Fibroblast of villous mesenchyme (primary cell): ENCODE measurements at places on chromosomes 1 and 21.

GRCh38 chr1:109625601-109626560, 6.2 kb downstream of the AMPD2 start:
- peak; percentile 15 for DNase-seq

DNA sequence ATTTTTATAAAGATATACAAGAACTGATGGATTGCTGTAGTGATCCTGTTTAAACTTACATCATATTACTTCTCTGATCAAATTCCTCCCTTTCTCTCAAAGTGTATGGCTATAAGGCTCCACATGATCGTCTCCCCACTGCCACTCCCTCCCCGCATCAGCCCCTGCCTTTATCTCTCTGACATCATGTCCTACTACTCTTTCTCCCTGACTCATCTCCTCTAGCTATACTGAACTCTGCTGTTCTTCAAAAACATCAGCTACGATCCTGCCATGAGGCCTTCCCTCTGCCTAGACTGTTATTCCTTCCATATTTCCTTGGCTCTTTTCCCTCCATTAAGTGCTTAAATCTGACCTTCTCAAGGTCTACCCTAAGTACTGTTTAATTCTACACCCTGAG, 22.8 kb downstream of the HFM1 start:
- no peak for DNase-seq

DNA sequence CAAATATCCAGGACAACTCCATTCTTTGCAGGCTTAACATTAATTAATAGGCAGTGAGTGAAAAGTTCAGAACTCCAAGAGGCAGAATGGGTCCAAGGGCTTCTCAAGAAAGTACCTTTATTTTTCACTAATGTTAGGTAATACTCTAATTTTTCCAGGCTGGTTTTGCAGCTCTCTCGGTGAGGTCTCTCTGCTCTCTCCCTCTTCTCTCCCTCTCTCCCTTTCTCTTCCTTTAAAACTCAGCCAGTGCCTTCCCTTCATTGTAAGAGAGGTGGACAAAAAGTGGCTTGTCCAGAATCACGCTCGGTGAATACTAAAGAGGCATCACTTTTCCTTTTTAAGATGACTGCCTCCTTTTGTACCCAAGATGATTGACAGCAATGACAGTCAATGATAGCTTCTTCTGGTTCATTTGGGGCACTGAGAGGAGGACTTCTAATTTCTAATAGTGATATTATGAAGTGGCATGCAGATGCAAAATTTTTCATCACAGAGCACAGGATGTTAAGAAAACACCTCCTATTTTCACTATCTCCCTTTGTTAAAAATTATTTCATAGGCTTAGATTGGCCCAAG, 1.3 kb upstream of the CHI3L1 start:
- no peak for DNase-seq

- DNase-seq = no peak
These were observed 6.2 kb downstream of the HSD11B1 start for GRCh38 chr1:209710847-209711246.

DNA sequence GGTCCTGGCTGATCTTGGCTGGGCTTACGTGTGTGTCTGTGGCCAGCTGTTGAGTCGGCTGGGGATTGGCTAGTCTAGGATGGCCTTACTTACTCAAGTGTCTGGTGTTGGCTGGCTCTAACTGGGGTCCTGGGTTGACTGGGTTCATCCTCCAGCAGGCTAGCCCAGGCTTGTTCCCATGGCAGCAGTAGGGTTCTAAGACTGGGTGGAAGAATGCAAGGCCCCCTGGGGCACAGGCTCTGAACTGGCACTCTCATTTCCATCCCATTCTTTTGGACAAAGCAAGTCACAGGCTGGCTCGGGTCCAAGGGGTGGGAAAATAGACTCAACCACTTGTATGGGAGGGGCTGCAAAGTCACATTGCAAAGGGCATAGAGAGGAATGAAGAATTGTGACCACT, 7.9 kb upstream of the OPRD1 start:
- DNase-seq = no peak

DNA sequence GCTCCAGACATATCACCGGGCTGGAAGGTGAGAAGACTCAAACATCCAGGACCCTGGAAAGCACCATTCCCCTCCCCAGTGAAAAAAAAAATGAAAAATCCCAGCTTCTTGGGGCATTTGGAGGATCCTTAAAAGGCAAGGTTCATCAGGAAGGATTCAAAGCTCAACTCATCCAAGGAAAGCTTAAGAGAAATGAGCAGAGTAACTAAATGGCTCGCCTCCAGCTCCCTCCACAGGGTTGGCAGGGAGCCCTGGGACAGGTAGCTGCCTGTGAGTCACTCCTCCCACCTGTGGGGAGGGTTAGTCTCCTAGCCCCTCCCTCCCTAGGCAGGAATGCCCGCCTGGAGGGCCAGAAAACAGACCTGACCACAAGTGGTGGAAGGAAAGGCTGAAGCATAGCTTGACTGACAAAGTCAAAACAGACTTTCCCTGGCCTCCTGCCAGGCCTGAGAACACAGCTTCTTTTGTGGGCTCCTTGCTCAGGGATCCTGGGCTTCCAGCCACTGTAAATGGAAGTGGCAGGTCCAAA, 712 bp upstream of the LAMB3 start:
- peak; percentile 39 for DNase-seq

DNA sequence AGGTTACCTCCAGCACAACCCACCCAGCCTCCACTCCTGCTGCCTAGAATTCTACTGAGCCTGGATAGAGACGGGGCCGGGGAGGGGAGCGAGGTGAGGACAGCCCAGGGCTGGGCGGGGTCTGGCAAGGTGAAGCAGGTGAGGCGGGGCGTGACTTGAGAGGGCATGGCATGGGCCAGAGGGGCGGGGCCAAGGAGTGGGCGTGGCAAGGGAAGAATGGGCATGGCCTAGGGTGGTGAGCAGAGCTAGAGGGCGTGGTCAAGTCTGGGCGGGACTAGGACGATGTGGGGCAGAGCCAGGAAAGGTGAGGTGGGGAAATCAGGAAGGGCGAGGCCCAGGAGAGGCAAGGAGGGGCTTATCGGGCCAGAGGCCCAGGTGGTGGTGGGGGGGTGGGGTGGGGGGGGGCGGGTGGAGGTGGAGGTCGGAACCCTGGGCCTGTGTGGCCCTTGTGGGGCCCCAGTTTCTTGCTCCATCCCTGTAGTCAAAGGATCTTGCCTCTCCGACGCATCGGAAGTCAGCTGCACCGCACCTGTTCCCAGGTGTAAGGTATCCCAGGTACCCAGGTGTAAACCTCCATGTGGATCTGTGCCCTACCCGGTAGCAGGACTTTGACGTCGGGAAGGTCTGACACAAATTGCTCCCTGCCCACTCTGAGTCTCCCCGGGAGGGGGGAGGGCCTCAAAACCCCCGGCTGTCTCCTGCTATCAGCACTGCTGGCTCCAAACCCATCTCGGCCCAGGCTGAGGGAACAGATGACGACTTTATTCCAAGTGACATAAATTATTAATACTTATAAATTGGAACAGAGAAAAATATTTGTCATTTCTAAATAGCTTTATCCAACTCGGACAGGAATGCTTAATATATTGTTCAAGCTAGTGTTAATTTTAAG, 32.9 kb upstream of the UTS2 start:
- no peak for DNase-seq
